Naive thymus-derived CD8-positive, alpha-beta T cell (primary cell): ENCODE measurements at places on chromosomes 16 and 17. TPM values are rescaled to one million over a fixed set of nuclear protein-coding genes. Genes with fewer than 3 reads are reported as not detected.

TOX3 gene
- total RNA-seq = not detected

ASPHD1 gene
- total RNA-seq = not detected

TIMP2 gene
- total RNA-seq = 6.2 TPM

EVPLL gene
- not detected for total RNA-seq

BCL6B gene
- total RNA-seq = not detected

NOTUM gene
- not detected for total RNA-seq

MTSS2 gene
- 26.8 TPM for total RNA-seq

RAB26 gene
- not detected for total RNA-seq

MPV17L gene
- not detected for total RNA-seq

BHLHA9 gene
- not detected for total RNA-seq

ITGA2B gene
- total RNA-seq = 0.86 TPM

P2RX1 gene
- total RNA-seq = 1.6 TPM

CCL1 gene
- total RNA-seq = not detected

ABI3 gene
- total RNA-seq = 16.6 TPM

RNU2-1 gene
- total RNA-seq = 8,904 TPM

MFAP4 gene
- total RNA-seq = not detected

HSF5 gene
- 3.0 TPM for total RNA-seq

PHOSPHO1 gene
- total RNA-seq = not detected

TEKT1 gene
- not detected for total RNA-seq

MRPL58 gene
- total RNA-seq = 29.4 TPM

SLC52A1 gene
- total RNA-seq = 0.25 TPM

TMC8 gene
- total RNA-seq = 367 TPM

DLX4 gene
- 0.88 TPM for total RNA-seq

ENGASE gene
- 162 TPM for total RNA-seq

HSD17B1 gene
- 2.1 TPM for total RNA-seq

GOSR2 gene
- 87.9 TPM for total RNA-seq

MYH13 gene
- not detected for total RNA-seq

ZNF213 gene
- 9.2 TPM for total RNA-seq

PRSS36 gene
- total RNA-seq = 0.63 TPM
